NCI-H2107 (cell line): ENCODE measurements at places on chromosomes 3 and 15.
A peak's percentile ranks its signal among the peaks of the same experiment; 100 is the strongest.

- no peak for DNase-seq
Measured at GRCh38 chr3:182786564-182787196, 6.6 kb upstream of the ATP11B start.

- DNase-seq = no peak
Measured at GRCh38 chr15:62765916-62766315, 276.6 kb upstream of the TPM1 start.

- no peak for DNase-seq
Measured at GRCh38 chr3:187040516-187041361, 98.6 kb downstream of the RPL39L start.

GRCh38 chr3:112984485-112984884 is 6.3 kb upstream of the GTPBP8 start:
- DNase-seq = peak; percentile 63

DNA sequence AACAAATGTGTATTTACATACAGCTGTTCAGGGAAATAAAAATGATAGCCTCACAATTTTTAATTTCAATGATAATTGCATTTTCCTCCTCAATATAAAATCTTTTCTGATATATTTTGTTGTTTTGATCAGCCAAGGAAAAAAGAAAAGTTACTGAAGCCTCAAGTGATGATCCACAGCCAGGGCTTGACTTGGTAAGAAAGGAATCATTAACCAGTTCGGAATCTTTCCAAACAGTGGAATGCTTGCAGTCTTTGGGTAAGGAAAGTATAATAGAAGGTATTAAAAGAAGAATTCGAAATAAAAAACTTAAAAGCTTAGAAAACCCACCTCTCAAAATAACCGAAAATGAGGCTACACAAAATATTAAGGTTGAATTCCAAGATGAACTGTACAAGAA is 1.0 kb downstream of the TOPAZ1 start:
- no peak for DNase-seq

GRCh38 chr15:26294059-26294689 is 431.0 kb upstream of the ATP10A start:
- DNase-seq = no peak

DNA sequence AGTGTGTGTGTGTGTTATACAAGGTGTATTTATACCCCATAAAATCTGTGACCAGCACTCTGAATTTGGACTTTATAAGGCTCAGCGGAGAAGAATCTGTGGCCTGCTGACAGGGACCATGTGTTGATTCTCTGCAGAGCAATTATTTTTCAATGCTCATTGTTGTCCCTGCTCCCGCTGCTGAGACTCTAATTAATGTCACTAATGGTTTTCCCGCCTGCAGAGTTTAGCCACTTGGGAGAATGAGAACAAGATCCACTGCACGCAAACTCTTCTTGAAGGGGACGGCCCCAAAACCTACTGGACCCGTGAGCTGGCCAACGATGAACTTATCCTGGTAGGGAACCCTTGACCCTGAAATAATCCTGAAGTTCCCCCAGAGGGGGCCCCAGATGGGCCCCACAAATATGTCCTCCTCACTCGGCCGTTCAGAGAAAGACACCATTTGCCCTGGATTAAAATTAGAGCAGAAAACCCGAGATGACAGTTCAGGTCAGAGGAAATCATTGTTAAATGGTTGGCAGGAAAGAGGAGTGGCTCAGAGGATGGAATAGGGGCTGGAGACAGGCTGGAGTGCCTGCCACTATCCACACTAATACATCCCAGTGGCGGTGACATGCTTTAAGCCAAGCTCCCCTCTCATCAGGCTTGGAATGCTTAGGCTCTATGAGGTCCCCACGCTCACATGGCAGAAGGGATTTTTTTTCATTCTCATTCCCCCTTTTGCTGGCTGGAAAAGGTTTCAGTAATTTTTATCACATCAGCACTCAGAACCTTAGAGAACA is 3.3 kb downstream of the CRABP1 start:
- DNase-seq = no peak

- DNase-seq = no peak
Measured at GRCh38 chr3:132164469-132165092, 129.8 kb upstream of the CPNE4 start.

- no peak for DNase-seq
Measured at GRCh38 chr3:104460477-104461406, 906.0 kb upstream of the ALCAM start.

DNA sequence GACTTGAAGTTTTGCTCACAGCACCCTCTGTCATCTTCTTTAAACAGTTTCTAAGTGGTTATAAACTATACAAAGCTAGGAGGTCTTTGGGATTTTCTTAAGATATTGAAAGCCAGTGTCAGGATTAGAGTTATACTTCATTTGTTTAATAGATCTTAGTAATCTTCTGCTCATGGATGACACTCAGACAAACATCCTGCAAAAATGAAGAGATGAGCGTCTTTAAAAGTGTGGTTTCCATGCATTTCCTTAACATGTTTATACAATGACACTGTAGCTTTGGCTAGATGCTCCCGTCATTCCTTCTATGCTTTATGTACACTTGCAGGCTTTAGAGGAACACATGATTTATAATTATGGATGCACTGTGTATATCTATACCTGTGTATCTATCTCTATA is 182.2 kb downstream of the NAALADL2 start:
- no peak for DNase-seq

DNA sequence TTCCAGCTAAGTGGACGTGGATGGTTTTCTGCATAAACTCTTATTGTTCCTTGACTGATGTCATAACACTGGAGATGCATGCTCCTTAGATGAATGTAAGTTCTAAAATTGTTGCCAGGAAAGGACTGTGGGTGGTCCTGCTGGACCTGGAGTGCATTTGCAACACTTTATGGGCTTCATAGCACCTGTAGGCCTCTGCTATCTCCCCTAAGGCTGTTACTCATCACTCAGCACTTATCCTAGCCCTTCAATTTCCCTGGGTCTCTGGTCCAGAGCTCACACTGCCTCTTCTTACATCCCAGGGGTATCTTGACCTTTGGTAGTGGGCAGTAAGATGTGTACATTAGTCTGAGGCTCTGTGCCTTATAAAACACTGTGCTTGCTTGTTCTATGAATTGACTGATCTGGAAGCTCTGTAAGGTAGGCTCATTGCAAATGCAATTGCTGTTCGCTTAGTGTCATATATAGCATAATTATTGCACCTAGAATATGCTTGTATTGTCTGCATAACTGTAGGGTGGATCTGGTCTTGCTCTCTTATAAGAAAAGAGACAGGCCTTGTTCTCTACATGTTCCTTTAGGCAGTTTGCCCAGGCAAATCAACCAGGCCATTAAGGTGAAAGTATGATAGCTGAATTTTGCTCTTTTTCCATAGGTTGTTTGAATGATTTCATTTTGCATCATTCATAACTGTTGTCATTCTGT is 35.8 kb downstream of the SLCO3A1 start:
- DNase-seq = no peak

- DNase-seq = no peak
Measured at GRCh38 chr3:99186016-99186415, 284.5 kb upstream of the DCBLD2 start.

DNA sequence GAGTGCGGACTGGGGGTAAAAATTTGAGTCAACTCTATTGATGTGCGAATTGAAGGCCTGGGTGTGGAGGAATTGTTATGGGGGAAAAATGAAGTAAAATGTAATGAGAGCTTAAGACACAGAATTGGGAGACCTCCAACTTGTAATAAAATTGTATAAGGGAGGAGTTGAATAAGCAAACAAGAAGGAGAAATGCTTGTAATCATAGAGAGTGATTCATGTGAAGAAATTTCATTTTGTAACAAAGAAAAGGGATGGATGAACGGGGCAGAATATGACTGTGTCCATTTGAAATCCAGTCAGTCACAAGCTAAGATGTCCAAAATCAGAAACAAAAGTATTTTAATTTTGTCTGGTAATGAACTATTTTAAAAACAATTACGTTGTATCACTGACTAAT is 552.3 kb downstream of the NAALADL2 start:
- no peak for DNase-seq

DNA sequence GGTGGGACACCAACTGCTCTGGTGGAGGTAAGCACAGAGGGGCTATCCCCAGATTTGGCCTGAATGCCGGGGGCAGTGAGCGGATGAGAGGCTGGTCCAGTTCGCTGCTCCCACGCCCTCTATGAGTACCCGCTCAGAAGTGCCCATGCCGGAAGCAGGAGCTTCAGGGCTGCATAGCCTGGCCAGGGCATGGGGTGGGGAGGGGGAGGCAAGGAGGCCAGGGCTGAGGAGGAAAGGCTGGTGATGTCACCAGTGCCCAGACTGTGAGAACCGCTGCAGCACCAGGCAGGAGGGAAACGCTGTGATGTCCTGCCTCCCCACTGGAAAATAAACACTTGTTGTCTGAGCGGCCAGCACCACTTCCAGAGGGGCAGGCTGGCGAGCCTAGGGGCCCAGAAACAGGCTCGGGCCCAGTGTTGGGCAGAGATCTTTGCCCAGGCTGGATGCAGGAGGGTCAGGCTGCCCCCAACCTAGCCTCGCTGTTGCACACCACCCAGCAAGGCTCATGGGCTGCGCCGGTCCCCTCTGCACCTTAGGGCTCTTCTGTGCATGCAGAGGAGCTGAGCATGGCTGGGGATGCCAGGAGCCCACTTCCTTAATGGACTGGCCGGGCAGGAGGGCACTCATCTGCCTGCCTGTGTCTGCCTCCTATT is 10.9 kb upstream of the DLL4 start:
- DNase-seq = no peak

GRCh38 chr3:148205977-148206376 is 491.7 kb upstream of the AGTR1 start:
- DNase-seq = no peak

- DNase-seq = no peak
Measured at GRCh38 chr3:169404520-169404890, 259.0 kb downstream of the MECOM start.

DNA sequence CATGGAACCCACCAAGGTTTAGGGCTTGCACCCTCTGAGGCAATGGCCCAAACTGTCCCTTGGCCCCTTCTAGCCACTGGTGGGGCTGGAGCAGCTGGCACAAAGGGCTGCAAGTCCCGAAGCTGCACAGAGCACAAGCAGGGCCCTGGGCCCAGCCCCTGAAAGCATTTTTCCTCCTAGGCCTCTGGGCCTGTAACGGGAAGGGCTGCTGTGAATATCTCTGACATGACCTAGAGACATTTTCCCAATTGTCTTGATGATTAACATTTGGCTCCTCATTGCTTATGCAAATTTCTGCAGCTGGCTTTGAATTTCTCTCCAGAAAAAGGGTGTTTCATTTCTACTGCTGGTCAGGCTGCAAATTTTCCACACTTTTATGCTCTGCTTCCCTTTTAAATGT is 151.5 kb upstream of the CADPS start:
- no peak for DNase-seq

- DNase-seq = no peak
Measured at GRCh38 chr3:196631682-196632045, 7.8 kb upstream of the NRROS start.
